ENCODE measurements at places on chromosomes 6 and 20. TPM values are rescaled to one million over a fixed set of nuclear protein-coding genes. Genes with fewer than 3 reads are reported as not detected.

Gene ADTRP
- 0.84 TPM for polyA plus RNA-seq

Gene RHAG
- not detected for polyA plus RNA-seq

Gene CRYBG1
- 14.9 TPM for polyA plus RNA-seq

Gene LRFN2
- 0.02 TPM for polyA plus RNA-seq

Gene COX4I2
- 0.21 TPM for polyA plus RNA-seq

Gene PLCB4
- 7.0 TPM for polyA plus RNA-seq

Gene MUC21
- polyA plus RNA-seq = not detected

Gene STMND1
- not detected for polyA plus RNA-seq

Gene ULBP2
- polyA plus RNA-seq = 5.0 TPM

Gene PPP1R16B
- 0.91 TPM for polyA plus RNA-seq

Gene VSX1
- not detected for polyA plus RNA-seq

Gene GPANK1
- 18.3 TPM for polyA plus RNA-seq

Gene SMLR1
- polyA plus RNA-seq = not detected

Gene ID4
- 4.9 TPM for polyA plus RNA-seq

Gene DNAH8
- under 0.01 TPM for polyA plus RNA-seq

Gene DACT2
- not detected for polyA plus RNA-seq

Gene PROKR2
- polyA plus RNA-seq = 0.13 TPM

Gene TSBP1
- not detected for polyA plus RNA-seq

Gene PTPRT
- polyA plus RNA-seq = not detected

Gene LHFPL5
- polyA plus RNA-seq = not detected

Gene KCNB1
- polyA plus RNA-seq = 0.82 TPM

Gene POM121L2
- not detected for polyA plus RNA-seq

Gene ANKRD6
- polyA plus RNA-seq = 2.6 TPM

Gene SPTLC3
- 0.05 TPM for polyA plus RNA-seq

Gene SEMG1
- polyA plus RNA-seq = not detected

Gene PMEPA1
- 5.9 TPM for polyA plus RNA-seq

Gene CLIC5
- polyA plus RNA-seq = 0.03 TPM

Gene FAM209A
- not detected for polyA plus RNA-seq

Gene SCUBE3
- 2.0 TPM for polyA plus RNA-seq

Gene HLA-DRB1
- not detected for polyA plus RNA-seq

Gene BMP7
- 0.10 TPM for polyA plus RNA-seq

Gene ZNF334
- polyA plus RNA-seq = 4.5 TPM

Gene CLPSL2
- not detected for polyA plus RNA-seq

Gene TRIM10
- not detected for polyA plus RNA-seq

Gene DDO
- 1.3 TPM for polyA plus RNA-seq

Gene STAU1
- 45.2 TPM for polyA plus RNA-seq

Gene CST5
- not detected for polyA plus RNA-seq

Gene DSP
- polyA plus RNA-seq = 0.02 TPM

Data from SK-N-SH (cell line).